ENCODE measurements at places on chromosomes 16 and 17.

DNA sequence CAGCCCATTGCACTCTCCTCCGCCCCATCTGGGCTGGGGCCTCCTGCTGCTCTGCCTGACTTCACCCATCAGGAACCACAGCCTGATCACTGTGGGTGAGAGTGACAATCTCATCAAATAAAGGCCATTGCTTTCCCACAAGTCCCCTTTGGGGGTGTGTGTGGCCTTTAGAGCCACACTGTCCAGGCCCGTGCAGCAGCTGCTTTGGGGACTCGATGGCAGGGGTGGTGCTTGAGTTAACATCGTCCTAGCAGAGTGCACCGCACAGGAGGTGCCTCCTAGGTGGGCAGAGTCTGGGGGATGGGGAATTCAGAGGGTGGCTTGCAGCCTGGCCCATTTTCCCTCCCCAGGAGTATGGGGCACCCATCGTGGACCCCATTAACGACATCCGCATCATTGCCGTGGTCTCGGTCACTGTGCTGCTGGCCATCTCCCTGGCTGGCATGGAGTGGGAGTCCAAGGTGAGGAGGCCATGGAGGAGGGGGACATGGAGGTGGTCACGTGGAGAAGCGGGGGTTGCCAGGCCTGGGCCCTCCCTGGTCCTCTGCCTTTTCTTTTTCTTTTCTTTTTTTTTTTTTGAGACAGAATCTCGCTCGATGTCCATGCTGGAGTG lies 5.4 kb downstream of the SLC12A3 start:
- DNase-seq = no peak

- DNase-seq = no peak
Observed at GRCh38 chr17:39200957-39201510, 951 bp downstream of the RPL19 start.

- no peak for DNase-seq
Observed at GRCh38 chr16:49459953-49460735, 86.5 kb downstream of the C16orf78 start.

GRCh38 chr17:45641541-45641940 lies 142.6 kb upstream of the CRHR1 start:
- DNase-seq = no peak

DNA sequence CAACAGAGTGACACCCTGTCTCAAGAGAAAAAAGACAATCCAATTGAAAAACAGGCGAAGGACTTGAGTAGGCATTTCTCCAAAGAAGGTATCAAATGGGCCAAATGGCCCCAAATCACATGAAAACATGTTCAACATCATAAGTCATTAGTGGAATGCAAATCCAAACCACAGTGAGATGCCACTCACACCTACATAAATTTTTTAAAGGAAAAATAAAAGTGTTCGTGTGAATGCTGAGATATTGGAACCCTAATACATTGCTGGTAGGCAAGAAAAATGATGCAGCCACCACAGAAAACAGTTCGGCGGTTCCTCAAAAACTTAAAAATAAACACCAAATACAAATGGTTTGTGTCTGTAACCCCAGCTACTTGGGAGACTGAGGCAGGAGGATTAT lies 45.2 kb downstream of the PIGL start:
- DNase-seq = no peak

DNA sequence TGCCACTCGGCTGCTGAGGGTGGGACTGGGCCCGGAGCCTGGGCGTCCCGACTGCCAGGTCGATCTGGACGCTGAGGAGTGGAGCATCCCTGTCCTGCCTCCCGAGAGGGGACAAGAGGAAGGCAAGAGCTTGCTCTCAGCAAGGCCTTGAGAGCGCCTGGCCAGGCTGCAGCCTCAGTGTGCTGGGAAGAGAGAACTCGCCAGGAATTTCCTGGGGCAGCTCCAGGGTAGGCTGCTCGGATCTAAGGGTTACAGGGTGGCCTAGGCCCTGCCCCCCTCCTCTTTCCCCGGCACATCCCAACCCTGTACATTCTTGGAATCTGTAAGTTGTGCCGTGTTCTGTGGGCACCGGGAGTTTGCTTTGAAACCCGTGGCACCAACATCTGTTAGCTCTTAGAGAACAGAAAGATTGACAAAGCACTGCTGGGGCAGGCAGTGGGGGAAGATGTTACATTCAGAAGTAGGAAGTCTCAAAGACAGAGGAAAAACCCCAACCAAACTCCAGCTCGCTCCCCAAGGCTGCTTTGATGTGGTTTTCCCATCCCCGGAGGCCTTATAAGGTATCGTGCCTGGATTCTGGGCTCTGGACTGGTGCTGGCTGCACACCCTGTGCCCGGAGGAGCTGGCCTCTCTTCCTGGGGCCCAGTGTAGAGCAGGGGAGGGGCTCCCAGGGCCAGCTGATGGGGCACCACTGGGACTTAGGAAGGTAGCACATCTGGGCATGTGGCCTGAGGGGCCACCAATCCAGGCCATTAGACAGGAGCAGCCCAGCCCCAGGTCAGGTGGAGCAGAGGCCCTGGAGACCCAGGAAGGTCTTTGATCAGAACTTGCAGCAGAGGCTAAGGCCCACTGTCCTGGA lies 55.2 kb downstream of the NKD1 start:
- no peak for DNase-seq

DNA sequence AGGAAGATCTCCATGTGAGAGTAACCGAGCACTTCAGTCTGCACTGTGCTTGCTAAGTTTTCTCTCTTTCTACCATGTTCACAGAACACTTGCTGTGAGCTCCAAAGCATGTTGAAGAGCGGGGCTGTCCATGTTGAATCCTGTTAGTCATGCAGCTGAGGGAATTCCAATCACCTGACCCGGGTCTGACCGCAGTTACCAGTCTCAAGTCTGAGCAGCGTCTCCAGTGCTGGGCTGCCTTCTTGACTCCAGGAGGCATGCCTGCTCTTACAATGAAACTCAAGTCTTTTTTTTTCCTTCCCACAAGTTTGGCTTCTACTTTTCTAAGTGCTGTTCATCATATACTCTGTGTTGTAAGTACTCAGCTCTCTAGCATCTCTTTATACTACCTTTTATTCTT lies 44.3 kb downstream of the HOXB1 start:
- DNase-seq = no peak
